ENCODE measurements at places on chromosomes 2 and 18.

DNA sequence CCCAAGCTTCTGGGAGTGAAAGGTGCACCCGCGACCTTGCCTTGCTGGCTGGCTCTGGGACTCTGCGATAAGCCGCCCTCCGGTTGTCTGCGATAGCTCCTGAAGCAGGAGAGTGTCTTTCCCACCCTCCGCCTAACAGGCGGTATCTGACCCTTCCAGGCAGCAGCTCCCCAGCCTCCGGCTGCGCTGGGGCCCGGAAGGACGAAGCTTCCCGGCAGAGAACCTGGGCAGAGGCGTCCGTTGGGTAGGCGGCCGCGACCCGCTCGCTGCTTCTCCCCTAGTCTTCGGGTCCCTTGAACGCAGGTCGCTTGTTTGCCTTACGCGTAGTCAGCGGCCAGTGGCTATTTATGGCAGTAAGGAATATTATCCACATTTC, 446 bp upstream of the RHBDD1 start:
- DNase-seq: no peak

- DNase-seq: no peak
These were observed 65.0 kb upstream of the NPAS2 start for GRCh38 chr2:100754951-100755350.

DNA sequence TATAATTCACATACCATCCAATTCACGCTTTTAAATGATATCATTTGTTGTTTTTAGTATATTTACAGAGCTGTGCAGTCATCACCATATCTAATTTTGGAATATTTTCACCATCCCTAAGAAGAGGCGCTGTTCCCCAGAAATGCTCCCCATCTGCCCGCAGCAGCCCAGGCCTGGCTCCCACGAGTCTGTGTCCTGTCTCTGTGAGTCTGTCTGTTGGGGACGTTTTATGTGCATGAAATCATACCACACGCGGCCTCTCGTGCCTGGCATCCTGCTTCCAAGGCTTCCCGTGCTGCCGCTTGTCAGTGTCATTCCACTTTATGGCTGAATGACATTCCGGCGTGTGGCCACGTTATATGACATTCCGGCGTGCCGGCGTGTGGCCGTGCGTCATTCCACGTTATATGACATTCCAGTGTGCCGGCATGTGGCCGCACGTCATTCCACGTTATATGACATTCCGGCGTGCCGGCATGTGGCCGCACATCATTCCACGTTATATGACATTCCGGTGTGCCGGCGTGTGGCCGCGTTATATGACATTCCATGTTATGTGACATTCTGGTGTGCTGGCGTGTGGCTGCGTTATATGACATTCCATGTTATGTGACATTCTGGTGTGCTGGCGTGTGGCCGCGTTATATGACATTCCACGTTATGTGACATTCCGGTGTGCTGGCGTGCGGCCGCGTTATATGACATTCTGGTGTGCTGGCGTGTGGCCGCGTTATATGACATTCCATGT, 276.4 kb downstream of the TWIST2 start:
- no peak for DNase-seq

GRCh38 chr2:7982054-7982453, 699.8 kb upstream of the ID2 start:
- no peak for DNase-seq

DNA sequence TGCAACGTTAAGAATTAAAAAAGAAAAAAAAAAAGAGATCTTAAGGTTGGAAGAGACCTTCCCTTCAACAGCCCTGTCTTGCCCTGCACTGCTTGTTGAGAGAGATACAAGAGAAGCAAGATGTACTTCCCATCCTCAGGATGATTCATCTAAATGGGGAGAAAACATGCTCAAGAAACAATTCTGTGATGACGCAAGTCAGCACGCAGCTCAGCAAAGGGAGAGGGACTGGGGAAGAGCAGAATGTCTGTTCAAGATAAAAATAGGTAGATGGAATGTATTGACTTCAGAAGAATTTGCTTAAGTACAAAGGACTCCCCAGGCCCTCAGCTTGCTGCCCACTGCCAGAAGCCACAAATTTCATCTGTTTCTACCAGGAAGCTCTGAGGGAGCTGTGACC, 198.2 kb upstream of the SPRED2 start:
- no peak for DNase-seq

DNA sequence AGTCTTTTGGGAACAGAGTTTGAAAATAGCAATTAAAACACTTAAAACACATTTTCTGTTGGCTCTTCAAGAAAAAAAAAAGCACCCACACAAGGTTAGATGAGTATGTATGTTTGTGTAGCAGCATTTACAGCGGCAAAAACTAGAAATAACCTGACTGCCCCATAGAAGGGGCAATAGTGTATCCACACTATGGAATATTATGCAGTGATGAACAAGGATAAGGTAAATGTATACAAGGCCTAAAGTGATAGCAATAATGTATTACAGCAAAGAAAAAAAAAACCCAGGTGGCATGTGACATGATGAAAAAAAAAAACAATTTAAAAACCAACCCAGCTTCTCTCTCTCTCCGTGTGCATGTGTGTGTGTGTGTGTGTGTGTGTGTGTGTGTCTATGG, 34.8 kb downstream of the POLR1A start:
- DNase-seq: no peak

DNA sequence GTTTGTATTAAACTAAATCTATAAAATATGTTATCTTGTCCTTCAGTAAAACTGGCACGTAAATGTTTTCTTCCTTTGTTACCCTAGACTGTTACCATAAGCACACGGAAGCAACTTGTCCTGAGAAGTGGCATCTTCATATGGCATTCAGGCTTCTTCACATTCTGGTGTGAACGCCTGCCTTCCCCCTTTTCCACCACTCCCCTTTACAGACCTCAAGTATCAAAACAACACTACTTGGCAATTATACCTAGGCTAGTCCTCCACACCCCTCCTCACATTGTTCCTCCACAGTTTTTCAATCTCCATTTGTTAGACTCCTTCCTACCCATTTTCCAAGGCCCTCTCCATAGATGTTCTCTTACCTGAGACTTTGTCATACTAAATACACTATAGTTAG, 2.9 kb downstream of the MEX3C start:
- DNase-seq: no peak

- no peak for DNase-seq
These were observed 262.9 kb upstream of the FBXO11 start for GRCh38 chr2:48169141-48169592.

- DNase-seq: no peak
These were observed 80.6 kb upstream of the CCDC141 start for GRCh38 chr2:179130560-179130959.

GRCh38 chr2:67642046-67642382, 244.9 kb downstream of the ETAA1 start:
- no peak for DNase-seq
